ENCODE measurements at places on chromosomes 4 and X. TPM values are rescaled to one million over a fixed set of nuclear protein-coding genes. Genes with fewer than 3 reads are reported as not detected.
A peak's percentile ranks its signal among the peaks of the same experiment; 100 is the strongest.

BST1 gene
- 0.45 TPM for total RNA-seq

DNA sequence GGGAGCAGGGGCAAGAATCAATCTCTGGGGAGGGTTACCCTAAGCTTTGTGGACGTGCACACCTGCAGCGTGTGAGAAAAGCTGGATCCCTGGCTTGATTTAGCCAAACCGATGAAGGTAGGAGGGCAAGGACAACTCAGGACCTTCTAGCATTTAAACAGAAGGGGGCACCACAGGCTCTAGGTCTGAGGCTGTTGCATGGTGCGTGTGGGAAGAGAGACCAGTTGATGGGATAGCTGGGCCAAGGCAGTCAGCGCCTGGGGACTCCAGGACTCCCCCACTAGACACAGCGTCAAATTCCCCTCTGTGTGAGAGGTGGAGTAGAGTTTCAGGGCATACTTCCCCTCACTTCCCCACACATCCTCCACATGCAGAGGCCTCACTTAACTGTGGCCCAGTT is 4.3 kb downstream of the GABRQ start:
- H3K36me3 ChIP-seq: no peaks in the 10 kb centered on the region
- no peaks in the 10 kb centered on the region for H3K4me1 ChIP-seq
- no peak for DNase-seq

DNA sequence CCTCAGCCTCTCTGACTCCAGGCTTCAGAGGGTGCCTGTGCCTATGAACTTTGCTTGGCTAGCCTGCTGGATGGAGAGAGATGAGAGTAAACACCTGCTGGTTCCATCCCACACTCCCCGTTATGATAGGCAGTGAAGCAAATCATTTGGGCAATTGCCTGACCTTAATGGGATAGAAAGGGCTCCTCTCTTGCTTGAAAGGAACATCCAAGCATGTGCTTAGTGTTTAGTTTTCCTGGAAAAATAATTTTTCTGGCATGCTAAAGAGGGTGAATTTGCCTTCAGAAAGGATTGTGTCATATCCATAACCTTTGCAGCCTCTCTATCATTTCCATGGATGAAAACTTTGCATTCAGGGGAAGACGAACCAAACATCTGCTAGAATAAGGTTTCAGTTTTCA is 10.8 kb downstream of the PLAC1 start:
- H3K27ac ChIP-seq: no peak overlapping the region
- H3K27me3 ChIP-seq: peaks cover 2% of the 10 kb centered on the region
- no peak overlapping the region for H3K4me3 ChIP-seq

F8A3 gene
- total RNA-seq: 6.1 TPM

TMPRSS11F gene
- not detected for total RNA-seq

DNA sequence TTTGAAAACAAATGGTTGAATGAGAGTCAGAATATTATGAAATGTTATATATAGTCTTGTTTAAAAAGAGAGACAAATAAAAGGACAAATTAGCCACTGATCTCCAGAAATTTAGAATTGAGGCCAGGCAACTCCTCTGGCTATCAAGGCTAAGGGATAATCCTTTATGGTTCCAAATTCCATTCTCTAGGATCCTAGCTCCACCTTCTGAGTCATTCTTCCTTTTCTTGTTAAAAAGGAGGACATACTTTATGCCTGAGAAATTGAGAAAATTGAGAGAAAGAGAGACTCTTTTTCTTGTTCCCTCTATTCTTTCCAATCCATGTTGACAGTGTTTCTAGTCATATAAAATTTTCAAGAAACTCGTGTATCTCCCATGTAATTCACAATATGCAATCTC is 1299.5 kb downstream of the FSTL5 start:
- peaks cover 6% of the 10 kb centered on the region for H3K4me1 ChIP-seq
- H3K4me3 ChIP-seq: no peak overlapping the region
- H3K27ac ChIP-seq: no peak overlapping the region
- no peaks in the 10 kb centered on the region for H3K36me3 ChIP-seq
- peaks cover 2% of the 10 kb centered on the region for H3K27me3 ChIP-seq

GRCh38 chr4:125725957-125726525 is 411.3 kb downstream of the FAT4 start:
- H3K4me1 ChIP-seq: peaks cover 18% of the 10 kb centered on the region
- H3K27ac ChIP-seq: no peak overlapping the region
- H3K27me3 ChIP-seq: no peaks in the 10 kb centered on the region
- no peak overlapping the region for H3K4me3 ChIP-seq
- no peaks in the 10 kb centered on the region for H3K36me3 ChIP-seq
- DNase-seq: no peak

- H3K27ac ChIP-seq: no peak overlapping the region
- H3K4me1 ChIP-seq: peaks cover 10% of the 10 kb centered on the region
- no peak overlapping the region for H3K4me3 ChIP-seq
- peaks cover 3% of the 10 kb centered on the region for H3K36me3 ChIP-seq
These were observed 97.9 kb upstream of the GUCY1A1 start for GRCh38 chr4:155568641-155569220.

SPANXN2 gene
- total RNA-seq: not detected

MXRA5 gene
- total RNA-seq: 26.4 TPM

DNA sequence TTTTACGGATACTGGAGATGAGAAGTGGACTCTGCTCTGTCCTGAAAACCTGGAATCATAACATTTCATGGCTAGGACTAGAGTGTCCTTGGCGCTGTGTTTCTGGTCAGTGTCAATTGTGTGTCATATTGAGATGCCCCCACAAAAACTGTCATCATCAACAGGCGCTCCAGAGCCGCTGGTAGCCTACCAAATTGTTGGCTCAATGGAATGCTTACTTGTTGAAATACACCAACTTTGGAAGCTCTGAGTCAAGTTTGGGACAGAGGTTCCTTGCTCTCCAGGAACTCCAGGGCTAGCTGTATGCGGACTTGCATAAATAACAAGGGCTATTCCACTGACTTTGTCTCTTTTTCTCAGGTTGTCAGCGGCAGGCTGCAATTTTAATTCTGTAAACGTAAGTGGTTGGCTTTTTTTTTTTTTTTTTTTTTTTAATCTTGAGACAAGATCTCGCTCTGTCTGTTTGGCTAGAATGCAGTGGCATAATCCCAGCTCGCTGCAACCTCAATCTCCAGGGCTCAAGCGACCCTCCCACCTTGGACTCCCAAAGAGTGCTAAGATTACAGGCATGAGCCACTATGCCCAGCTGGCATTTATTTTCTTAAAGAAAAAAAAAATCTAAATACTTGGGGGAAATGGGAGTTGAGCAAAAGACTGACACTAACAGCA is 871 bp upstream of the HPGD start:
- H3K4me1 ChIP-seq: peaks cover 11% of the 10 kb centered on the region
- peak overlapping the region; percentile 67 for H3K4me3 ChIP-seq
- no peaks in the 10 kb centered on the region for H3K36me3 ChIP-seq
- H3K27ac ChIP-seq: no peak overlapping the region
- peaks cover 74% of the 10 kb centered on the region for H3K27me3 ChIP-seq

DNA sequence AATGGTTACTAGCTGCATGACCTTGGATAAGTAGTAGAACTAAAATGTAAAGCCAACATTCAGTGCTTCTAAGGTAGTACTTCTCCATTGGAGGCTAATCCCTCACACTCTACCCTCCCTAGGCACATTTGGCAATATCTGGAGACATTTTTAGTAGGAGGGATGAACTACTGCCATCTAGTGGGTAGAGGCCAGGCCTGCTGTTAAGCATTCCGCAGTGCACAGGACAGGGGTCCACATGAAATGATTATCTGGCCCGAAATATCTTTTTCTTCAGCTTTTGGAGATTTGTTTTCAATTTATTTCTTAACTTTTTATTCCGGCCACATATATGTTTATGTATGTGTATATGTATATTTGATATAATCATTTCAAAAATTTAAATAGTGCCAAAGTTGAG is 36.0 kb upstream of the SPANXC start:
- no peak overlapping the region for H3K27ac ChIP-seq
- no peaks in the 10 kb centered on the region for H3K27me3 ChIP-seq
- no peaks in the 10 kb centered on the region for H3K36me3 ChIP-seq
- H3K4me3 ChIP-seq: no peak overlapping the region

GPRASP3 gene
- total RNA-seq: 2.5 TPM

DNA sequence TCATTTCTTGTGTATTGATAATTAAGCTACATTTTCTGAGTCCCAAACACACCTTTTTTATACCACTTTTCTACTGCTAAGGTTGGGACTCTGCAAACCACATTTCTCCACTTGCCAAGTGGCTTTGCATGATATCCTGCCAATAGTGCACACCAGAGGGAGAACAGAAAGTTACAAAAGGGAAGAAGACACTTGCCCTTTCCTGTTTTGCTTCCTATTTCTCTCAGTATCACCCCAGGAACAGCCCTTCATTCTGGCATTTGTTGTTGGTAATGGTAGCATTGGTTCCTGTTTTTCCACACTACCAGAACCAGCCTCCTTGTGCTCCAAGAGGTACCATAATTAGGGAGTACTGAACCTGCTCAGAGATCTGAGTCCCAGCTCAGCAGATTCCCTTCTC is 87.1 kb downstream of the HDX start:
- H3K27me3 ChIP-seq: no peaks in the 10 kb centered on the region
- peaks cover under 1% of the 10 kb centered on the region for H3K36me3 ChIP-seq
- no peak overlapping the region for H3K27ac ChIP-seq
- no peaks in the 10 kb centered on the region for H3K4me1 ChIP-seq

- DNase-seq: no peak
- H3K27ac ChIP-seq: peak overlapping the region; percentile 85
- peaks cover 42% of the 10 kb centered on the region for H3K4me1 ChIP-seq
- peaks cover 4% of the 10 kb centered on the region for H3K36me3 ChIP-seq
- no peaks in the 10 kb centered on the region for H3K27me3 ChIP-seq
These were observed 127.2 kb downstream of the ARHGEF9 start for GRCh38 chrX:63657821-63658220.

GRCh38 chr4:10803713-10804343 is 119.3 kb upstream of the CLNK start:
- no peak for DNase-seq
- H3K27ac ChIP-seq: no peak overlapping the region
- no peaks in the 10 kb centered on the region for H3K36me3 ChIP-seq
- no peaks in the 10 kb centered on the region for H3K4me1 ChIP-seq
- peaks cover 1% of the 10 kb centered on the region for H3K27me3 ChIP-seq

- H3K27me3 ChIP-seq: peaks cover 12% of the 10 kb centered on the region
- H3K27ac ChIP-seq: no peak overlapping the region
- H3K4me1 ChIP-seq: no peaks in the 10 kb centered on the region
These were observed 292.6 kb downstream of the FBXO8 start for GRCh38 chr4:173990869-173991210.

FAM9B gene
- not detected for total RNA-seq

- DNase-seq: no peak
- H3K27ac ChIP-seq: no peak overlapping the region
- H3K4me3 ChIP-seq: no peak overlapping the region
These were observed 314.9 kb downstream of the ADGRL3 start for GRCh38 chr4:61514991-61515390.

LSM6 gene
- total RNA-seq: 14.1 TPM

NDNF gene
- total RNA-seq: 0.35 TPM

KCNE5 gene
- 0.85 TPM for total RNA-seq

- DNase-seq: no peak
- H3K36me3 ChIP-seq: no peaks in the 10 kb centered on the region
- no peak overlapping the region for H3K27ac ChIP-seq
- H3K4me3 ChIP-seq: no peak overlapping the region
- no peaks in the 10 kb centered on the region for H3K27me3 ChIP-seq
- H3K4me1 ChIP-seq: no peaks in the 10 kb centered on the region
These were observed 464.9 kb upstream of the AMOT start for GRCh38 chrX:113305496-113305895.

DNA sequence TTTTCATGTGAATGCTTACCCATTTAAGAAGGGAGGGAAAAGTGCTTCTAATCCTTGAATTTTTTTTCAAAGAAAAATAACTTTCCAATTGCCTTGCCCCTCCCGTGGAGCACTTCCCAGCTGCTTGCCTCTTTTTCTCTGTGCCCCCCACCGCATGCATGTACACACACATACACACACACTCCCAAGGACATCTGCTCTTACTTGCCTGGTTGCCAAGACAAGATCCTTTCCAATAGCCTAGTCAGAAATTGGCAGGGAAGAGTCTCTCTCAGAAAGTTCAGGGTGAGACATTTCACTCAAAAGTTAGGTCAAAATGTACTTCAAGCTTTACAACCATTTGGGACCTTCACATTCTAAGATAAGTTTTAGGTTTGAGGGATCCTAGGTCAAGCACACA is 10.9 kb downstream of the HHIP start:
- H3K4me3 ChIP-seq: no peak overlapping the region
- peak overlapping the region; percentile 20 for H3K27ac ChIP-seq
- no peaks in the 10 kb centered on the region for H3K27me3 ChIP-seq

GRCh38 chr4:186226521-186227189 is 652 bp upstream of the KLKB1 start:
- H3K27ac ChIP-seq: no peak overlapping the region
- H3K4me1 ChIP-seq: peaks cover 17% of the 10 kb centered on the region
- peaks cover 15% of the 10 kb centered on the region for H3K36me3 ChIP-seq
- no peak for DNase-seq
- H3K27me3 ChIP-seq: peaks cover 8% of the 10 kb centered on the region

DNA sequence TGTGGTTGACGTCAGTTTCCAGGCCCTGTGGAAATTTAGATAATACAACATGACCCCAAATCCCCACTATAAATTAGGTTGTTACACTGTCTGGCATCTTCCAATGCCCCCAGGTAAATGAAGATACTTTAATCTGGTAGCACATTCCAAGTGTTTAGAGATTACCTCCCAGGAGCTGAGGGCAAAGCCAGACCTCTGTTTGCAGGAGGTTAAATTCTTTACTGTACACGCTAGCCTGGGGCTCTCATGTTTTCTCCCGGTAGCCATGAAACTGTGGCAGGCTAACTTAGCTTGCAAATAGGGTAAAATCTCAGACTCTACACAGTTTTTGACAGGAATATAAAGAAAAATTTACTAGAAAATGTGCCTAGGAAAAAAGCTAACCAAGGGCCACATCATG is 450.0 kb downstream of the PDGFC start:
- no peak for DNase-seq
- H3K4me1 ChIP-seq: peaks cover 2% of the 10 kb centered on the region
- no peak overlapping the region for H3K27ac ChIP-seq
- no peaks in the 10 kb centered on the region for H3K27me3 ChIP-seq
- no peaks in the 10 kb centered on the region for H3K36me3 ChIP-seq

- H3K27ac ChIP-seq: no peak overlapping the region
- peaks cover 12% of the 10 kb centered on the region for H3K4me1 ChIP-seq
- no peak for DNase-seq
- peaks cover 22% of the 10 kb centered on the region for H3K36me3 ChIP-seq
- no peaks in the 10 kb centered on the region for H3K27me3 ChIP-seq
These were observed 200.1 kb downstream of the NPNT start for GRCh38 chr4:106095408-106095807.

- no peak for DNase-seq
- peak within 1 kb of the TSS; percentile 73 for H3K4me3 ChIP-seq
- H3K36me3 ChIP-seq: no peaks in the 10 kb centered on the region
- H3K4me1 ChIP-seq: peaks cover 6% of the 10 kb centered on the region
- no peak within 1 kb of the TSS for H3K27ac ChIP-seq
These were observed at the start of gene PAK3 for GRCh38 chrX:111095974-111096895. PAK3 (plus strand) TSS chrX:111096191; CDS start chrX:111123104, 26,913 bp downstream.

GRCh38 chr4:153745651-153746050 is 14.2 kb downstream of the RNF175 start:
- H3K27me3 ChIP-seq: no peaks in the 10 kb centered on the region
- DNase-seq: no peak
- H3K4me3 ChIP-seq: no peak overlapping the region
- H3K36me3 ChIP-seq: no peaks in the 10 kb centered on the region
- no peak overlapping the region for H3K27ac ChIP-seq

GRCh38 chrX:55907968-55908607 is 190.5 kb downstream of the RRAGB start:
- no peak for DNase-seq
- H3K4me3 ChIP-seq: peak overlapping the region; percentile 81
- no peaks in the 10 kb centered on the region for H3K36me3 ChIP-seq
- H3K27ac ChIP-seq: no peak overlapping the region

GRCh38 chrX:30918480-30918879 is 29.4 kb upstream of the TAB3 start:
- H3K36me3 ChIP-seq: no peaks in the 10 kb centered on the region
- H3K27ac ChIP-seq: no peak overlapping the region
- DNase-seq: no peak
- no peaks in the 10 kb centered on the region for H3K4me1 ChIP-seq
- H3K4me3 ChIP-seq: no peak overlapping the region

Data from chondrocyte (in vitro differentiated cells).